Midbrain (tissue), 1 donor: ENCODE measurements at places on chromosomes 1 and 21.
A peak's percentile ranks its signal among the peaks of the same experiment; 100 is the strongest.

DNA sequence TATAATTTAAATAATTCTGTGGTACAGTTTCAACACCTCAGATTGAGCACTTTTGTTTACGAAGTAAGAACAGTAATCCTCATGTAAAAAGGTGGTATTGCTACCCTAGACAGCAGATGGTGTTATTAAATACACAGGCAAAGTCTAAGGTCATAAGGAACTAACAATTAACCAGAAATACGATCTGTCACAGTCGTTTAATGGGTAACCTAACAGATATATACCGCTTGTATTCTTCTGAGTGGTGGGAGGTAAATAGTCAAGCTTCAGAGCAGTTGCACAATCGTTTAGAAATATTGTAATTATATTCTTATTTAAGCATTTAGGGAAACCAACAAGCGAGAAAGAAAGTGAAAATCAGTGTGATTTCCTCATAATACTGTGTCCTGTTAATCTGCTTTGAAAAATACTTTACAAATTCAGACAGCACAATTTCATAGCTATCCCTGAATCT is 9.8 kb upstream of the IRF2BP2 start:
- no peak for DNase-seq

GRCh38 chr1:24900985-24901781 is 28.9 kb downstream of the RUNX3 start:
- DNase-seq = no peak

DNA sequence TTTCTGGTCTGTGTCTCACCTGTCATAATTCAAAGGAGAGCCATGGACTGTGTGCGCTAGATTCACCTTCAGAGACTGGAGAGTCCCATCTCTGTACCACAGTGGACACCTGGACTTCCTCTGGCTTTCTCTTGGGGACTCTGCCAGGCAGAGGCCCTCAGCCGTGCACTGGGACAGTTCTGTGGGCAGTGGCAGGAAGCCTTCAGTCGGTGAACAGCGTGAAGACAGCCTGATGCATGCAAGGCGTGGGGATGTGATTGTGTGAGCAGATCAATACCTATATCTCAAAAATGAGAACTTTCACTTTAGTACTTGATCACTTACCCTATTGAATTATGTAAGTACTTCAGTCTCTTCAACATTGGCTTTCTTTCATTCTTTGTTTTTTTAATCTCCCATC is 245.3 kb downstream of the DISC1 start:
- DNase-seq = no peak

DNA sequence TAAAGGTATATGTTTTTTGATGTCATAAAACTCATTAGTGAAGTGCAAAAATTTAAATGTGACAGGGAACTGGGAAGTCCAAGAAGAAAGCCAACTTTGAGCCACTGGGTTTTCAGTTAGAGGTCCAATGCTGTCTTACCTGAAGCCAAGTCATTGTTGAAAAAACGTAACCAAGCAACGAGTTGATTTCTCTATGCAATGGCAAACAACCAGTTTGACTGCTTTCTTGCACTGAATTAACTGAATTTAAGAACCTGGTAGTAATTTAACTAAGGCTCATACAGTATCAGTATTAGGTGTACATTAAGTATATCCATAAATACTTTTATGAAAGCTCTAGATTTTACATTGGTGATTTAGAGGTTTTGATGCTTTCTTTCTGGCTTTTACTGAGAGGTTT is 20.2 kb upstream of the S1PR1 start:
- DNase-seq = no peak

DNA sequence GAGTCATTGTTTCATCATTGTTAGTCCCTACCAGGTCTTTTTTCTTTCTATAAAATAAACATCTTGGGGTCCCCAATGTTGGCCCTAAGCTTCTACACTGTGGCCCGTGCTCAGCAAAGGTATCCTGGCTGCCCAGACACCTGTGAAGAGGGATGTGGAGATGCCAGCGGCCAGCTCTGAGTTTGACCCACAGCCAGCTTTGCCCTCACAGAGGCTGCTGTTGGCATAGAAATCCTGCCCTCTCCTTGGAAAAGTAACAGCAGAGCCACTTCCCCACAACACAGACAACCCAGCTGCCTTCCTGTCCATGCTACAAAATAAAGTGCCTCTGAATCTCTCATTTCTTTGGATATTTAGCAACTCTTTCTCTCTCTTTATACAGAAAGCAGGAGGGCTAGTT is 6.0 kb downstream of the TRIM62 start:
- no peak for DNase-seq

GRCh38 chr1:152015766-152016165 is 21.0 kb downstream of the S100A11 start:
- no peak for DNase-seq

- no peak for DNase-seq
These were observed 6.5 kb upstream of the ARL8A start for GRCh38 chr1:202151045-202151444.

DNA sequence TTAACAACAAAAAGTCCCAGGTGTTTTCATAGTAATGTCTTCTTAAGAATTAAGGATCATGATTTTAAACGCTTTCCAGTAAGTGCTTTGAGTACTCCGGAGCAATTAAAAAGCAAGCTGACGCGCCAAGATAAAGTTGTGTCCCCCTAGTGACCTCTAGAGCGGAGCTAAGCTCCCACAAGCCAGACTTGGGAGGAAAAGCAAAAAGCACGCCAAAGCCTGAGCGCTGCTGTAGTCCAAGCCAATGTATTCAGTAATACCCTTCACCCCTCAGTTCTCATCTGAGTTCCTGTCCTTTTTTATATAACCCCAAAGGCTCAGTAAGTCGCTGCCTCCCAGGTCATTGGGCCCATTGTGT is 3.5 kb upstream of the SLC44A5 start:
- no peak for DNase-seq

GRCh38 chr1:58783090-58783992 is 506 bp downstream of the JUN start:
- peak; percentile 70 for DNase-seq

GRCh38 chr21:25638660-25639550 is at the start of gene JAM2:
Gene JAM2 (plus strand): TSS chr21:25639258. CDS start chr21:25639822, 564 bp downstream.
- peak; percentile 40 for DNase-seq

DNA sequence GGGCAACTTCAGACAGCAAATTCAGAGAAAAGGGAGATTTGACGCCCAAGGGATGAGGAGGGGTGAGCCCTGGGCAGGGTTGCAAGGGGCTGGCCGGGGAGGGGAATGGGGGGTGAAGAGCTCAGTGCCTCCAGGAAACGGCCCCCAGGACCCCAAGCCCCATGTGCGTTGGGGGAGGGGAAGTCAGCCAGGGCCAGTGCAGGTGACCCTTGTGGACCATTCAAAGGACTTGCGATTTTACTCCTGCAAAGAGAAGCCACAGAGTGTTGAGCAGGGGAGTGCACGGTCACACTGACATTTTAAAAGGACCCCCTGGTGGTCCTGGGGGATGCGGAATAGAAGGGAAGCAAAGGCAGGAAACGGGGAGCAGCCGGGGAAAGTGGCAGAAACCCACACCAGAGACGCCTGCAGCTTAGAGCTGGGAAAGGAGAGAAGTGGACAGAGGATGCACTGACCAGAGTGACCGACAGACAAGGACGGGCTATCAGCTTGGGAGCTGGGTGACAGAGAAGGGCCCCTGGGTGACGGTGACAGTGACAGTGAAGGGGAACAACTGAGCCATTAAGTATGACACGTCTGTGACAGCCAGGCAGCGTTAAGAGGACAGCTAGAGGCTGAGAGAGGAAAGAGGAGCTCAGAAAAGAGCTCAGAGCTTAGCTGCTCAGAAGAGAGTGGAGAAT is 54.0 kb upstream of the TMEM51 start:
- DNase-seq = no peak

GRCh38 chr1:208759255-208759654 is 515.1 kb upstream of the PLXNA2 start:
- no peak for DNase-seq

GRCh38 chr1:54643736-54644135 is 2.1 kb downstream of the MROH7 start:
- no peak for DNase-seq

GRCh38 chr1:222970040-222970439 is 155.2 kb downstream of the DISP1 start:
- no peak for DNase-seq

DNA sequence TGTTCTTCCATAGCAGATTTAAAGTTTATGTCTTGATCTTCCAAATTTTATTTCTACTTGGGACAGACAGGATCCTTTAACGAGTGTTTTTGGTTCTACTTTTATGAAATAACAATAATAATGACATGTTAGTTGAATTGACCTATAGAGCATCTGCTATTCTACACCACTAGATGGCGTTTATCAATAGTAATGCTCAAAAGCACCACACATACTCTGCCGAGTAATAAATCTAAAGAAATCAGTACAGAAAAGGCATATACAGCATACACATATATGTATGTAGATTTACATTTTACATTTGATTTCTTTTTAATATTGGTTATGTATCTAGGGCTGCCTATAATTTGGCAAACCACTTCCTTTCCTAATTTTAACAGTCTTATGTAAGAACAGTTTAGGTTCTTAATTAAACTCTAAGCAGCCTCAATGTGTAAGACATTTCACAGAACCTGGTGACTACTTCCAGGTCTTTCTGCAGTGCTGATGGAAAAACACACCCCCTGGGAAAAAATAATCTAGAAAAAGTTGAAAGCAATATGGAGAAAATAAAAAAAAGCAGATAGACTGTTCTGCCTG is 5.9 kb upstream of the SIPA1L2 start:
- peak; percentile 41 for DNase-seq

DNA sequence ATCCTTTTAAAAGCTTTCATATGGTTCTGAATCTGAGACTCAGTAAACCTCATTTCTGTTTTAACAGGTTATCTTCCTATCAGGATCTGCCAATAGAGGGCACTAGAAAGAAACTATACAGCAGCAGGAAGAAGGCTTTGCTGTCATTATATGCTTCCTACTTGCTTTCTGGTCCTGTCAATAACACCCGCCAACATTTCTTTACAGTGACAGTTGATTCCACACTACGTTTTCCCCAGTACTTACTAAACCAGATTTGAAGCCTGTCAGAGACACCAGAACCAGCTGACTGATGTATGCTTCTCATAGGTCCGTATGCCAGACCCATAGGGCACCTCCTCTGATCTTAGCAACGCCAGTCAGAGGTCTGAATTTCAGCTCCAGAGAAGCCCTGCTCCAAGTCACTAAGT is 341.0 kb upstream of the NEGR1 start:
- peak; percentile 51 for DNase-seq

- no peak for DNase-seq
These were observed 123.5 kb downstream of the PATJ start for GRCh38 chr1:61865646-61866220.

DNA sequence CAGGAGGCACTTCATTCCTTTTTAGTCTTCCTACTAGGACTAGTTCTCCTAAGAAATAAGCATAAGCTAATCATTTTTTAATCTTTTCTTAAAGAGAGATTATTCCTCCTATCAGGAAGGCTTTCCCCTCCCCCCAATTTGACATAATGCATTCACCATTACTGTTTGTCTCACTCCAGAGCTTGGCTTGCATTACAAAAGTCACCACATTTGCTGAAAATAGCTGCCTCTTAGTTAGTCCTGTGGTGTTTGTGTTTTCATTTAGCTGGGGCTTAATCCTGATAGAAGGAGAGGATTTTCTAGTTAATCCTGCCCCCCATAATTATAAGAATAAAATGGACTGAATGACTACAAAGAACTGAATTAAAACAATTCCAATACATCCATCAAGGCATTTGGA is 307.1 kb upstream of the RRP15 start:
- DNase-seq = no peak
